ENCODE measurements at places on chromosomes 3 and 15.

DNA sequence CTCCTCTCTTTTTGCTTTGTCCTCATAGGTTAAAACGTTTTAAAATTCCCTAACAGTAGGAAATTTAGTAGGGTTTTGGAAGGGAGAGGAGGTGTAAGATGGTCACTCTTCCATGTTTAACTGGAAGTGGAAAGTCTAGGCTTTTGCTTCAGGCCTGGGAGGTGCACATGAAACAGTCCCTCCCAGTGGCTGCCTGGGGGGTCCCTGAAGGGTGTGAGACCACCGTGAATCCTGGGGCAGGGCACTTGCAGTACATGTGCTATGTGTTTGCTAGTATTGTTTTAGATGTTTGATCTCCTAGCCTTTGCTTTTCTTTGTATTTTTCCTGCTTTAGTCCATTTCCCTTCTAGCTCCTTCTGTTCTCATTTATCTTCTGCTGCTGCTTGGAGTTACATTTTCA is 178.5 kb downstream of the THSD4 start:
- no peak for DNase-seq
- H3K4me1 ChIP-seq, result peaks cover 10% of the 10 kb centered on the region
- H3K36me3 ChIP-seq, result no peaks in the 10 kb centered on the region
- H3K4me3 ChIP-seq, result no peak overlapping the region
- no peaks in the 10 kb centered on the region for H3K27me3 ChIP-seq

DNA sequence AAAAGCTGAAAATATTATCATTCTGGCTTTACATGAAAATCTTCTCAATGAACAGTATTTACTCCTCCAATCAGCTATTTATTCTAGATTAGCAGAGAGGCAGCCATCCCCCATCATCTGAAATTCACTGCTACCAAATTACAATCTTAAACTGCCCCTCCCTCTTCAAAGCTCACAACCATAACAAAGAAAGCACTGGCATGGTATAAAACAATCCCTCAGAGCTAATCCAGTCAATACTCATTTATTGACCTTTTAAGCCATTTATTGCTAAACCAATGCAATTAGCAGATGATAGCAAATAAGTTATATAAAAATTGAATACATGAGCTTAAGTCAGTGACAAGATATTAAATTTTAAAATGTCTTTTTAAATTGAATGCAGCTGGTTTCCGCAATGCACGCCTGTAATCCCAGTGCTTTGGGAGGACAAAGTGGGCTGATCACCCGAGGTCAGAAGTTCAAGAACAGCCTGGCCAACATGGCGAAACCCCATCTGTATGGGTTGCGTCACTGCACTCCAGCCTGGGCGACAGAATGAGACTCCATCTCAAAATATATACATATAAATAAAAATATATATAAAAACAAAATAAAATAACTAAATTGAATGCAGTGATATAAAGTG is 12.1 kb downstream of the SLC4A7 start:
- H3K27me3 ChIP-seq, result no peaks in the 10 kb centered on the region
- DNase-seq, result no peak
- no peaks in the 10 kb centered on the region for H3K4me1 ChIP-seq
- H3K27ac ChIP-seq, result no peak overlapping the region
- H3K4me3 ChIP-seq, result peak overlapping the region; percentile 20

DNA sequence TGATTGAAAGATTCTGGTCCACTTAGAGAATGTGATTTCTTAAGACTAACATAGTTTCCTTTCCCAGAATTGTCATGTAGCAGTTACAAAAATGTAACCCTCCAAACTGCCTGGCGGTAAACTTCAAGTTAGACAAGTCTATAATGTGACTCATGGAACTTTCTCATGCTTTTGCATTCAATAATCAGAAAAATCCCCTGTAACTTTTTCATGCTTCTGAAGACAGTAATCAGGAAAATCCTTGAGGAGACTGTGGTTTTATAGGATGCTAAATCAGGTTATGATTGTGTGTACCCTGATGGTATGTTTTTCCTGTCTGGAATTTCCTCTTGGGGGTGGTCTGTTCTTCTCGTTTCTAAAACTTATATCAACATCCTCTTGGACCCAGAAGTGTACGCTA is 74.0 kb upstream of the RARB start:
- no peak overlapping the region for H3K27ac ChIP-seq
- no peaks in the 10 kb centered on the region for H3K27me3 ChIP-seq
- H3K4me3 ChIP-seq, result no peak overlapping the region
- no peaks in the 10 kb centered on the region for H3K36me3 ChIP-seq
- H3K4me1 ChIP-seq, result no peaks in the 10 kb centered on the region

GRCh38 chr3:24229468-24230221 is 265.0 kb downstream of the THRB start:
- no peak overlapping the region for H3K4me3 ChIP-seq
- no peak overlapping the region for H3K27ac ChIP-seq
- no peaks in the 10 kb centered on the region for H3K27me3 ChIP-seq
- DNase-seq, result no peak
- H3K36me3 ChIP-seq, result peaks cover 8% of the 10 kb centered on the region

DNA sequence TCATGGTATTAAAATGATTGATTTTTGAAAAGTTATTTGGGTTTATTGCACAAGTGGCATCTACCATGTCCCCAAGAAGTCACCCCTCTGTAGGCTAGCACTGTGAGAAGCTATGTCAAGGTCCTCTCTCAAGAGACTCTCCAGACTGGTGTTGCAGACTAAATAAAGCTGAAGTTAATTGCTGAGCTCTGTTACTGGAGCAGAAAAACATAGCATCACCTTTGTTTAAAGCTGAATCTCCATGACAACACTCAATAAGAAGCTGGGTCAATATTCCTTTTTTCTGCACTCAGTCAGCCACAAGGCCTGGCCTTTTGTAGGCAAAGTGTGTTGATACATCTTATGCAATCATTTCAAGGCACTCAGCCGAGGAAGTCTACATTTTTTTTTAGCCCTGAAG is 806.6 kb upstream of the LMCD1 start:
- no peaks in the 10 kb centered on the region for H3K27me3 ChIP-seq
- no peaks in the 10 kb centered on the region for H3K4me1 ChIP-seq
- H3K36me3 ChIP-seq, result no peaks in the 10 kb centered on the region
- no peak overlapping the region for H3K27ac ChIP-seq
- no peak for DNase-seq

GRCh38 chr3:35739181-35739809 is 100.0 kb downstream of the ARPP21 start:
- no peak for DNase-seq
- H3K27me3 ChIP-seq, result no peaks in the 10 kb centered on the region
- H3K4me1 ChIP-seq, result peaks cover 2% of the 10 kb centered on the region
- H3K36me3 ChIP-seq, result peaks cover 3% of the 10 kb centered on the region
- no peak overlapping the region for H3K27ac ChIP-seq

- DNase-seq, result no peak
- H3K36me3 ChIP-seq, result peaks cover 28% of the 10 kb centered on the region
- H3K27ac ChIP-seq, result no peak overlapping the region
- H3K4me1 ChIP-seq, result peaks cover 23% of the 10 kb centered on the region
Measured at GRCh38 chr3:12963231-12963896, 109.9 kb downstream of the IQSEC1 start.

DNA sequence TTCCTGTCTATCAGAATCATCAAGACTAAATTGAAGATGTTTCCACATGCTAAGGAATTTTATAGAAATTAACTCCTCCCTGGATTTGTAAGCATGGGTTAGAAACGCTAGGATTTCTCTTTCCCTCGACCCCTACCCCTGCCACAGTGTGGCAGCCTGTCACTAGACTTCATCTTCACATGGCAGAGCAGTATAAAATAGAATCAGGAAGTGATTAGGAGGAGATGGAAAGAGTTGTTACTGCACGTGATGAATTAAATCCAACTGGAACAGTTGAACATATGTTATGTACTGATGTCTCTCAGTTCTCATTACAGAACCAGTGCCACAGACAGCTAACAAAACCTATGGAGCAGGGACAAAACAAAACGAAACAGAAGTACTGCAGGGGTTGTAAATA is 130.0 kb upstream of the BNIP2 start:
- H3K4me1 ChIP-seq, result no peaks in the 10 kb centered on the region
- H3K36me3 ChIP-seq, result no peaks in the 10 kb centered on the region
- DNase-seq, result no peak
- no peak overlapping the region for H3K27ac ChIP-seq

DNA sequence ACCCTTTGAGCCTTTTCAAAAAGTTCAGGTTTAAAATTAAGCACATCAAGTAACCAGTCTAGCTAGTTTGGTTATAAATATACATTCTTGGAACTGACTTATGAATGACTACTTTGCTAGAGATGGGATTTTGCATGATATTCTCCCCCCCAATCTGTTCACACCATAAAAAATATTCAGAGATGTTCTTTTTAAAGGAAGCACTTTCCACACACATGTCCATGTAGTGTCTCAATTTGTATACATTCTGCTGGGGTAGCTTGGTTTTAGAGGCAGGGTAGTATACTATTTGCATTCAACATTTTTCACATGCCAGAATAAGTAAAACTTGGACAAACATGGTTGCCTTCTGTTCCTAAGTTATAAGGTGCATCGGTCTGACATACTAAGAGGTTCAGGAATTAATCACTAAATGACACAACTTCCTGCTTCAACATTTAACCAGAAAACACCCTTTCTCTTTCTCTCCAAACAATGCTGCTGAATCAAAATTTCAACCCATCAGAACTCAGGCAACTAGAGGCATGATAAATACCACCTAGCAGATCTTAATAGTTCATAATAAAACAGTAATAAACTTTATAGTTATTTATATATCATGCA is 57.0 kb downstream of the SUMF1 start:
- no peak overlapping the region for H3K27ac ChIP-seq
- no peak overlapping the region for H3K4me3 ChIP-seq
- H3K4me1 ChIP-seq, result peaks cover 5% of the 10 kb centered on the region

DNA sequence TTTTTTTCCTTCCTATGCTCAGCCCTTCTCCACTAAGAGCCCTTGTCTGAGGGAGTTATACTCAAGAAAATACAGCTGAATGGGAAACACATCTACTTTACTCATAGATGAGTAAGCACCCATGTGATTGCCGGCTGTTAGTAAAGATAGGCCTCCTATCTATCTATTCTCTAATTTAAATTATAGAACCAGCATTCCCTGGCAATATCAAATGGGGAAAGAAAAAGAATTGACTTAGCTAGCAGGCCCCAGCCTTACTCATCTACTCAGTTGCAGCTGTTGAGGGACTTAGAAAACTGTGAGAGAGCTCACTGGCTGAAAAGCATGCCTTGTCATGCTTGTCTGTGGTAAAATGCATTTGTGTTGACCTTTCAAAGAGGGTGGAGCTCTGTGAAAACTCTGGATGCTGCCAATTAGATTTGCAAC is 116.9 kb upstream of the LRRFIP2 start:
- H3K4me1 ChIP-seq, result no peaks in the 10 kb centered on the region
- H3K27me3 ChIP-seq, result no peaks in the 10 kb centered on the region
- peak overlapping the region; percentile 81 for H3K27ac ChIP-seq
- peak overlapping the region; percentile 40 for H3K4me3 ChIP-seq

- H3K27me3 ChIP-seq, result no peaks in the 10 kb centered on the region
- no peak overlapping the region for H3K4me3 ChIP-seq
- H3K36me3 ChIP-seq, result peaks cover 66% of the 10 kb centered on the region
- peak overlapping the region; percentile 62 for H3K27ac ChIP-seq
Measured at GRCh38 chr3:50243543-50243895, 7.5 kb downstream of the GNAI2 start.

GRCh38 chr3:89521328-89521727 is 413.9 kb downstream of the EPHA3 start:
- DNase-seq, result peak; percentile 44
- no peak overlapping the region for H3K27ac ChIP-seq
- H3K4me1 ChIP-seq, result no peaks in the 10 kb centered on the region

DNA sequence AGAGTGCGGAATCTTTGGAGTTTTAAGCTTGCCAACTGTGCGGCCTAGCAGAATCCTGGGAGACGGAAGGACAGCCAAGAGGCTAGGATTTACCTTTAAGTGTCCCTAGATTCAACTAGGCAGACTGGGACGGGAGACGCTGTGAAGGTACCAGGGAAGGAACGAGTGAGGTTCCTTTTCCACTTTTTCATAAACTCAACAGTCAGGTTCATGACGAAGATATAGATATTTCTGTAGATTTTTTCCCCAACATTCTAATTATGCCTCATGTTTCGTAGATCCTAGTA is 564 bp upstream of the GABPB1 start:
- H3K4me1 ChIP-seq, result peaks cover 6% of the 10 kb centered on the region
- peak overlapping the region; percentile 76 for H3K27ac ChIP-seq
- peaks cover 31% of the 10 kb centered on the region for H3K36me3 ChIP-seq

GRCh38 chr3:155230382-155230781 is 63.1 kb downstream of the STRIT1 start:
- H3K27me3 ChIP-seq, result no peaks in the 10 kb centered on the region
- H3K4me3 ChIP-seq, result no peak overlapping the region
- H3K36me3 ChIP-seq, result no peaks in the 10 kb centered on the region
- no peak overlapping the region for H3K27ac ChIP-seq
- peak; percentile 38 for DNase-seq
- peaks cover 5% of the 10 kb centered on the region for H3K4me1 ChIP-seq

DNA sequence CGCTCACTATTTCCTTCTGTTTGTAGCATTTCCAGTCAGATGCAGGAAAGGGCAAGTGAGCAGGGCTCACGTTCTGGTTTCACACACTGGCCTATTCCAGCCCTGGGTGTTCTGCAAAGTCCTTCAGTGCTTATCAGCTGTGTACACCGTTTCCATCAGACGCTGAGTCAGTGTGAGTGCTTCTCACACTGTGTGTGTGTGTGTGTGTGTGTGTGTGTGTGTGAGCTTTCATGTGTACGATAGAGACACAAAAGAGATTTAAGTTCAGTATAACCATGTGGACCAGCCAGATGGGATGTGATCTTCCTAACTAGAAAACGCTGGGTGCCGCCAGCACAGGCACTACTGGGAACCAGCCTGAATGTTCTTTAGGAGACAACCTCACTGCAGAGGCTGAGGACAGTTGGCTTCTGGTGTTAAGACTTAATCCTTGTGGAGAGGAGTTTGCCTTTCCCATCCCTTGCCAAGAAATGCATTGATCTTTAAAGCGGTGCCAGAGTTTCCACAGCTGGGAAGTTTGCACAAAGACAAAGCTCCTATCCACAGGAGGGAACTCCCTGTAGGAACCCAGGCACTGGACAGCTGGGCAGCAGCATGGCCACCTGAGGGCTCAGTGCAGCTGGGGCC is 3.9 kb upstream of the CHSY1 start:
- no peaks in the 10 kb centered on the region for H3K36me3 ChIP-seq
- DNase-seq, result peak; percentile 86
- no peaks in the 10 kb centered on the region for H3K27me3 ChIP-seq
- peaks cover 3% of the 10 kb centered on the region for H3K4me1 ChIP-seq

- no peak overlapping the region for H3K4me3 ChIP-seq
- H3K27ac ChIP-seq, result peak overlapping the region; percentile 43
- DNase-seq, result peak; percentile 71
- no peaks in the 10 kb centered on the region for H3K27me3 ChIP-seq
Measured at GRCh38 chr3:64213962-64214379, 11.3 kb downstream of the PRICKLE2 start.

- peaks cover 93% of the 10 kb centered on the region for H3K27me3 ChIP-seq
- H3K4me3 ChIP-seq, result no peak overlapping the region
- H3K27ac ChIP-seq, result no peak overlapping the region
- H3K4me1 ChIP-seq, result peaks cover 13% of the 10 kb centered on the region
Measured at GRCh38 chr3:128424508-128425069, 42.1 kb downstream of the DNAJB8 start.

DNA sequence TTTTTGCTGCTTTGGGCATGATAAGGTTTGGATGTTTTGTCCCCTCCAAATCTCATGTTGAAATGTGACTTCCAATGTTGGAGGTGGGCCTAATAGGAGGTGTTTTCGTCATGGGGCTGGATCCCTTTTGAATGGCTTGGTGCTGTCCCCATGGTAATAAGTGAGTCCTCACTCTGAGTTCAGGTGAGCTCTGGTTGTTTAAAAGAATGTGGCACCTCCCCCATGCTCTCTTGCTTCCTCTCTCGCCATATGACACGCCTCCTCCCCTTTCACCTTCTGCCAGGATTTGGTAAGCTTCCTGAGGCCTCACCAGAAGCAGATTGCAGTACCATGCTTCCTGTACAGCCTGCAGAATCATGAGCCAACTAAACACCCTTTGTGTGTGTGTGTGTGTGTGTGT is 255.5 kb downstream of the EPHB1 start:
- no peaks in the 10 kb centered on the region for H3K4me1 ChIP-seq
- no peaks in the 10 kb centered on the region for H3K36me3 ChIP-seq
- no peak for DNase-seq
- no peaks in the 10 kb centered on the region for H3K27me3 ChIP-seq
- no peak overlapping the region for H3K4me3 ChIP-seq
